AG10803 (cell line): ENCODE measurements at places on chromosomes 7 and 10.

DNA sequence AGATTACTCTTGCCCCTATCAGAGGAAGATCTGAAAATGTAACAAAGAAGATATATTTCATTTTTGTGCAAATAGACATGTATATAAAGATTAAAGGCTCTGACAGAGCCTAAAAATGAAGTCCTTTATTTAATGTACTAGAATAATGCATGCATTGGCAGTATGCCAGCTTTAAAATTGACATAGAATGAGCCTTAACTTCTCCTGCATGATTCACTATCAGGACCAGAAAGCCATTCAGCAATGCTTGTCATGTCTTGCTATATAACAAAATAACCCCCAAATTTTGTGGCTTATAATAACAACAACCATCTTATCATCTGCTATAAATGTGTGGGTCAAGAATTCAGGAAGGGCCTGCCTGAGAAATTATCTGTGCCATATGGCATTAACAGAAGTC, 411.9 kb downstream of the GRM8 start:
- DNase-seq, result no peak

DNA sequence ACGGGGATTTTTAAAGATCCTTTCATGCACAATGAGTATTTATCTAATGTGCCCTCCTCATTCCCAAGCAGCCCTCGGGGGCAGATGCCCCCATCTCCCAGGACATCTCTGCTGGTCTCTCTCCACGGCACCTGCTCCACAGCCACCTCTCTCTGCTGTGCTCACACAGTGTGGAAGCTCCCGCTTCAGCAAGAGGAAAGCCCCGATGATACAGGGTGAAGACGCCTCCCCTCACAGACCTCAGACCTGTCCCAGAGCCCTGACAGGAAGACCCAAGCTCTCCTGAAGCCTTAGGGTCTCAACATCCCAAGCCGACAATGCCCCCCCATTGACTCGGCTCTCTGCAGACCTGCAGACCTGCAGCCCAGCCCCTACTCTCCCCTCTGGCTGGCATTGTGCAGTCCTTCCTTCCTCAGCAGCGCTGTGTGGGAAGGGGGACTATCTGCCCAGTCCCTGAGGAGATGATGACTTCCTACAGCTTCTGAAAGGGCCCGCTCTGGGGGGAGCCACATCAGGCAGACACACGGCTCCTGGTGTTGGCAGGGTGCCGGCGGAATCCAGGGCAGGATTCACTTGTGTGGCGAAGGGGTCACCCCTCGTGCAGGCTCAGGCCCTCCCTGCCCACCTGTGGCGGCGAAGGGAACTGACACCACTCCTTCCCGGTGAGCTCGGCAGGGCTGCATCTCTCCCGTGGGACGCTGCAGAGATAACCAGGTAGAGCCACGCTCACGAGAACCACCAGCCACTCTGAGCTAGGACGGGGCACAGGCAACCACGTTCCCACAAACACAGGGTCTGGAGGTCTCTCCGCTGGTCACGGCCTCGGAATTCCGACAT, 61.8 kb downstream of the PTPRN2 start:
- DNase-seq, result no peak

GRCh38 chr10:116444527-116445142, 17.0 kb downstream of the PNLIPRP3 start:
- DNase-seq, result peak; percentile 48

- DNase-seq, result no peak
Measured at GRCh38 chr10:126917975-126918908, 13.0 kb downstream of the DOCK1 start.

DNA sequence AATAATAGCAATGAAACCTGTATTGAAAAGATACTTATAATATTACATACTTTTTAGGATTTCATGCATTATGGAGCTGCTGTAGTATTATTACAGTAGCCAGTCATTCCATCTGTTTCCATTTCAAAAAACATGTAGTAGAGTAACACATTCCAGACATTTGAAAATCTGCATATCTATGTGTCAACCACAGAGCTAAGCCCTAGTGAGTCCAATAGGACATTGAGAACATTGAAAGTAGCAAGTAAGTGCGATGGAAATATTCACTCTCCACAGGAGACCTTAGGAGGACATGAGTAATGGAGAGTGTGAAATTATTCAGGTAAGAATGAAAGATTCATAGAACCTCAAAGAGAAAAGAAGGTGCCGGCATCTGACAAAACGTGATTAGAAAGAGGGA, 15.3 kb downstream of the NSMCE4A start:
- DNase-seq, result no peak

- no peak for DNase-seq
Measured at GRCh38 chr10:122225330-122225729, 45.8 kb upstream of the BTBD16 start.

DNA sequence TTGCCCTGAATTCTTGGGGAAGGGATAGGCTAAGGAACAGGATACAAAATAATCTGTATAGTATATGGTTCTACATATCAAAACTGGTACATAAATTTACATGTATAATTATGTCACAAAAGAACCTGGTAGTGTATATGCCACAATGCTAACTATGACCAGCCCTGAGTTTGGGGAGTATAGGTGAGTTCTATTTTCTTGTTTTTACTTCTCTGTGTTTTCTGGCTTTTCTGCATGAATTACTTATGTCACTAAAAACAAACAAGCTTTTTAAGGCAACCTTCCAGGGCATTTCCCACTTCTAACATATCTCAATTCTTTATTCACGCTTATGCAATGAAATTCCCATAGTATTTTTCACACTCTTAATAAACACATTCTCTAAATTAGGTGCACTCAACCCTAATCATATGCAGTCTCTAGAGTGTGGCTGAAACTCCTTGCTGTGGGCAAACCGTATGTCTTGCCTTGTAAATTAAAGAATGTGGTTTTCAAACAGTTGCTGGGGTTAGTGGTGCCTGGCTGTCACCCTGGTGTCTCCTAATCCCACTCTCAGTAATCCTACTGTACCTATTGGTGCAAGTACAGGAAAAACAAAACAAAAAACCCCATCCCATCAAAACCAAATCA, 14.0 kb upstream of the INSIG1 start:
- no peak for DNase-seq

GRCh38 chr10:28793482-28793881, 116.2 kb downstream of the BAMBI start:
- DNase-seq, result no peak

DNA sequence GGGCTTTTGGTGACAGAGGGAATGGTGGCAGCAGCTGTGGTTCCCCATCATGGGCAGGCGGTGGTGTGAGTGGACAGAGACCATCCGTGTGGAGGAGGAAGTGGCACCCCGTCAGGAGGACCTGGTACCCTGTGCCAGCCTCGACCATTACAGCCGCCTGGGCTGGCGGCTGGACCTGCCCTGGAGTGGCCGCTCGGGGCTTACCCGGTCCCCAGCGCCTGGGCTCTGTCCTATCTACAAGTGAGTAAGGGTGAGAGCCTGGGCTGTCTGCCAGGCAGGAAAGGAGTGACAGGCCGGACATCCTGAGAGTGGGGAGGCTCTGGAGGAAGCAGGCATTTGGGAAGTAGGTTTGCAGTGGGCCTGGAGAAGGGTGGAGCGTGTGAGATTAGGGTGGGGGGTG, 2.9 kb upstream of the ZNF467 start:
- DNase-seq, result no peak

DNA sequence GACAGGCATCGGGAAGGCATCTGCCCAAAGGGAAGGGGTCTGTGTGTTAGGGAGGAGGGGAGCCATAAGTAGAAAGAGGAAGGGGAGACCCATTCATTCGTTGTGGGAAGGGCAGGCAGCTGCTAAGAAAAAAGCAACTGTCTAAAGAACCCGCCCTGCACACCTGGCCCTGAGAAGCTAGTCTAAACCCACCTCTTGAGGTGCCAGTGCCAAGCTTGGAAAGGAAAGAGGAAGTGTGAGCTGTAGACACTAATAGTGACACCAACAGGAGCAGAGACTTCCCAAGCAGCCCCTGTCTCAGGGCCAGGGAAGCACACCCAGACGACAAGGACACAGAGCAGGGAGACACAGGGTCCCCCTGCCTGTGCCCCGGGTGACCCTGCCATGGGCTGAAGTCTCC, 40.8 kb upstream of the PRSS58 start:
- DNase-seq, result no peak

DNA sequence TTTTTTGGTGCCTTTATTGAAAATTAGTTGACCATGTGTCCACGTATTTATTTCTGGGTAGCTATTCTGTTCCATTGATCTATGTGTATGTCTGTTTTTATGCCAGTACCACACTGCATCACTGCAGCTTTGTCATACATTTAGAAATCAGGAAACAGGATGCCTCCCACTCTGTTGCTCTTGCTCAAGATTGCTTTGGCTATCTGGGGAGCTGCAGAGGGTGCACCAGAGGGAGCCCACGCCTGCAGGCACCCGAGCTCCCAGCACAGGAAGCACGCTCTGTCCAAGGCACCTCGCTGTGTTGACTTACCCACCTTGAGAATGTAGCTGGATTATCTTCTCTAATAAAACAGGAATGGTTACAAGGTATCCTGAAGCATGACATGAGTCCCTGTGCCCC, 301.7 kb downstream of the TCERG1L start:
- no peak for DNase-seq

GRCh38 chr10:16909961-16910792, 93.0 kb upstream of the RSU1 start:
- DNase-seq, result no peak

DNA sequence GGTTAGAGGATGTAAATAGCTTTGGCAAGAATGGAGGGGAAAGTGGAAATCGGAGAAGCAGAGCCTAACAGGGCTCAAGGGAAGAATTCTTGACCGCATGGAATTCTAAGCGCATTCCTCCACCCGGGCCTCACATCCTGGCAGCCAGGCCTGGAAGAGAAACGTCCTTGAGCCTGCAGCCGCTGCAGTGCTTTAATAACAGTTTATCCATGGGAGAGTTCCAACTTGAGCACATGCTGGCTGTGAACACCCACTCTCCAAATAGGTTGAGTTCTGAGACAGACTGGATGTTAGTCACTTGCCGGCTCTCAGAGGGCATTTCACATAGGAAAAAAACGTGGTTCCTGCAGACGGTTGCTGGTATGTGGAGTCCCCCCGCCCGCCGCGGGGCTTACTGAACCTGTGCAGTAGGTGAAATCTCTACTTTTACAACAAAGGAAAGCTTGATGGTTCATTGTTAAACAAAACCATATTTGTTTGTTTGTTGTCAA, 61.4 kb upstream of the STEAP1B start:
- peak; percentile 100 for DNase-seq

DNA sequence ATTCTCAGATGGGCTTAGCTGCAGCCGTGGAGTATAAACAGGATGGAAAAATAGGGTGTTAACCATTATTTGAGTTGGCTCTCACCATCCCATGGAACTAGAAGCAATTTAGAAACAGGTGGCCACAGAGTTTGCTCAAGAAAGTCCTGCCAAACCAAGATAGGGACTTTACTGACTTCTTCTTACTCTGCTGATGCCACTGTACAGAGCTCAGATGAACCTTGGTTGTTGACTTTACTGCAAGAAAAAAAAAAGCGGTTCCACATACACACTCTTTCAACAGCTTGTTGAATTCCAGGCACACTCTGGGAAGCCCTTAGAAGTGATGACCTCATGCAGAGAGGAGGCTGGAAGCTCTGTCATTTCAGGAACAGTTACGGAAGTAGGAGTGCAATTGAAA, 753.4 kb downstream of the NRG3 start:
- no peak for DNase-seq

DNA sequence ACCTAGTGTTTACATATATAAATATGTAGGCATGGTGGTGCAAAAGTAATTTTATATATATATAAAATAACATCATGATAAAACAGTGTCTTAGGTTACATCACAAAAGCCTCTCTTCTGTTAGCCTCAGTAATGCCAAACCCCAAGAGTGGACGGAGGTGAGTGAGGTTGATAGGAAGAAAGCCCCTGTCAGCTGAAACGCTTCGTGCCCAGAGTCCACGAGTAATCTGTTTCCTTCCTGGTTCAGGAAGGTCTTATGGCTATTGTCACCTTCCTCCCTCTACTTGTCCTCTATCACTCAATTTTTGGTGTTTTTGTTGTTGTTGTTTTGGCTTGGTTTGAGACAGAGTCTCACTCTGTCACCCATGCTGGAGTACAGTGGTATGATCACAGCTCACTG, 41.5 kb downstream of the THNSL1 start:
- no peak for DNase-seq

GRCh38 chr10:42997849-42998165, 79.1 kb upstream of the RET start:
- DNase-seq, result no peak

DNA sequence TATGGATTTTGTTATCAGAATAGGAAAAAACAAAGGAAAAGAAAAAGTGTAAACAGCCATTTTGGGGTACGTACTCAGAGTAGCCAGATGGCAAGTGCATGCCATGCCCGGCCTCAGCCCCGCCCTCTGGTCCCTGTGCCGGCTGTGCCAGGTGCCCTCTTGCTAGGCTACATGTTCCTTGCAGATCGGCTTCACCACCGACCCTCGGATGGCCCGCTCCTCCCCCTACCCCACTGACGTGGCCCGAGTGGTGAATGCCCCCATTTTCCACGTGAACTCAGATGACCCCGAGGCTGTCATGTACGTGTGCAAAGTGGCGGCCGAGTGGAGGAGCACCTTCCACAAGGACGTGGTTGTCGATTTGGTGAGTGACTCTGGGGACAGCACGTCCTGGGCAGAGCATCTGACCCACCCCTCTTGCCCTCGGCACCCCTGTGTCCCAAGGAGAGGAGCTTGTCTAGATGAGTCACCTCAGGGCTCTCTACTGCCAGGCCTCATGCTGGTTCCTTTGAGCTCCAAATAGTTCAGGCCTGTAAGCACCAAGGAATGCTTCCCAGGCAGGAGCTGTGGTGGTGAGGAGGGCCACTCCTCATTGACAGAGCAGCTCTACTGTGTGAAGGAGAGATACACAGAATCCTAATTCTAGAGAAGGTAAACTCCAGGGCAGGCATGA, 54.9 kb upstream of the ZMIZ2 start:
- DNase-seq, result peak; percentile 87

GRCh38 chr7:105297309-105297708, 91.4 kb downstream of the SRPK2 start:
- DNase-seq, result no peak

- no peak for DNase-seq
Measured at GRCh38 chr7:122311050-122311700, 6.6 kb upstream of the FEZF1 start.

- DNase-seq, result peak; percentile 70
Measured at GRCh38 chr10:72802763-72803505, 90.6 kb upstream of the OIT3 start.

DNA sequence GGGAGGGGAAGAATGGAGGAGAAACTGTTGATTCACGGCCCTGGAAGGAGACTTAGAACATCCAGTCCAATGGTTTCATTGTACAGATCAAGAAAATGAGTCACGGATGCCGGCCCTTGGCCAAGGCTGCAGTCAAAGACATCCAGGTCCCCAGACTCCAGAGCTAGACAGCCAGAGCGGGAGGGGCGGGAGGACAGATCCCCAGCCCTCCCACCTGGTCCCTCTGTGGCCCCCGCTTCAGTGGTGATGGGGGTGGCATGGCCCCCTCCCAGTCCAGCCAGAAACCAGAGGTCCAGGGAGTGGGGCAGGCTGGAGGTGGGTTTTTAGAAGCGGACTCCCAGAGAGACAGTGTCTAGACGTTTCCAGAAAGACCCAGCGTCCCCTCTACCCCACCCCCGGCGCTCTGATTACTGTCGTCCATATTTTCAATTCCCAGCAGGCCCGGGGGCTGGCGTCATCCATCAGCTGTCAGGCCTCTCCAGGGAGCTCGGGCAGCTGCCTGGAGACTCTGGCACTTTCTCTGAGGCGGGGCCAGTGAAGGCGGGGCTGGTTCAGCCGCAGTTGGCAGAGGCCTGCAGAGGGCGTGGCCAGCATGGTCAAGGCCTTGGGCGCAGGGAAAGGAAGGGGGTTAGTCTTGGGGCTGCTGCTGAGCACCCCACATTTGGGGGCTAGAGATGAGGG, 8.0 kb upstream of the HSPB1 start:
- peak; percentile 95 for DNase-seq

- no peak for DNase-seq
Measured at GRCh38 chr10:79052291-79053080, 16.3 kb upstream of the ZMIZ1 start.
